Nucleus accumbens (tissue), 56 donors: ENCODE measurements at places on chromosomes 1 and 21.

DNA sequence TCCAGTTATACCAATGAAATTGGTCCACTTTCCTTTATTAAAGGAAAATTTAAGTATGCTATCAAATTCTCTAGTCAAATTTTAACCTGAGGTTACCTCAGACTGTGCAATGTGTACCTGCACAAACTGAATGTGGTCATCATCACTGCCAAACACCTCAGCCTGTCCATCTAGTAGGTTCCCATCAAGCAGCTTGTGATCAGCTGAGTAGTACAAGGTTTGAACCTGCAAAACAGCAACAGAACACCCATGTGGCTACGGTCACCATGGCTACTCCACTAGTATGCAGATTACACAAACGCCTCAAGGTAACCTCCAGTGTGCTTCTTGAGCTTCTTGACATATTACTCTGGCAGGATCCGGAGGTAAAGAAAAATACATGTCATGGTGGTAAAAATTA lies 11.6 kb downstream of the IVNS1ABP start:
- DNase-seq, result no peak

- no peak for DNase-seq
Observed at GRCh38 chr1:244211559-244211944, 160.5 kb downstream of the ZBTB18 start.

DNA sequence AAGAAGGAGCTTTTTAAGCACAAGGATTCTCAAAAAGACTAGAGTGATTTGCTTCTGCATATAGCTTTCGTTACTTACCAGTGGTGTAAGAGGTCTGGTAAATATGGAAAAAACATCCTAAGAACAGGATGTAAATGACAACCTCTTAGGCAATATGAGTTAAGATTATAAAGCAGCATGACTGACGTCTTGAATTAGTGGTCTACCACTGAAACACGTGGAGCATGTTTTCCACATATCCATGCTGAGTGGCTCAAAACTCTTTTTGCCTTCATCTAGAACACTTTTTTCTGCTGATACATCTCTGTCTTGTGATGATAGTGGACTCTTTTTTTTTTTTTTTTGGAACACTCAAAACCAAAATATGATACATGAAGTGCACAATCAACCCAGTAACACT lies 44.6 kb downstream of the RCAN1 start:
- no peak for DNase-seq

GRCh38 chr1:164644774-164645644 lies 86.0 kb downstream of the PBX1 start:
- no peak for DNase-seq

DNA sequence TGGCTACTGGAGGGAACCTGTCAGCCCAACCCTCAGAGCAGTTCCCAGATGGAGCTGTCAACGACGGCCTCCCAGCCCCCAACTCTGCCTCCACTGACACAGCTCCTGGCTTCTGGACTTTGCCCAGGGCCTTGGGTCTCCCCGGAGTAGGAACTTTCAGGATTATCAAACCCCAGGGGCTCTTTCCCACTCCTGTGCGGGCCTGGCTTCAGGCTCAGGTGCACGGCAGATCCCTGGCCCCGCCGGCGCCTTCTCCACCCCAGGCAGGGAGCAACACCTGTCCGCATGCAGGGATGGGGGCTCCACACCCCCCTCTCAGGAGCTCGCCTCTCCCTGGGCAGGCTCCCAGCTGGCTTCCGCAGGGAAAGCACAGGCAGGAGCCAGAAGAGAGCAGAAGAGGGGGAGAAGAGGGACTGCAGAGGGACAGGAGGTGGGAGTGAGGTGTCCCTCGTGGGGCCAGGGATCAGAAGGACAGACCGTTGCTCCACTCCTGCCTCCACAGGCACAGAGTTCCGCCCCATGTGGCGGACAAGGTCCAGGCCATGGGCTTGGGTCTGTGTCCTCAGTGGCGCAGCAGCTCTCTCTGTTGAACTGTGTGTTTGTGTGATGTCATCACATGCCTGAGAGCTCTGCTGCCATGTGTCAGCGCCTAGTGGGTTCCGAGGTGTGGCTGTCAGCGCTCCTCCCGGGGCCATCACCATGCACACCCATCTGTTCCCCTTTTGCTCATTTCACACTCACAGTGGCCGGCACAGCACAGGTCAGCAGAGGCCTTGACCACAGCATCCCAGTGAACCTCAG lies 107.7 kb downstream of the PDE9A start:
- no peak for DNase-seq

DNA sequence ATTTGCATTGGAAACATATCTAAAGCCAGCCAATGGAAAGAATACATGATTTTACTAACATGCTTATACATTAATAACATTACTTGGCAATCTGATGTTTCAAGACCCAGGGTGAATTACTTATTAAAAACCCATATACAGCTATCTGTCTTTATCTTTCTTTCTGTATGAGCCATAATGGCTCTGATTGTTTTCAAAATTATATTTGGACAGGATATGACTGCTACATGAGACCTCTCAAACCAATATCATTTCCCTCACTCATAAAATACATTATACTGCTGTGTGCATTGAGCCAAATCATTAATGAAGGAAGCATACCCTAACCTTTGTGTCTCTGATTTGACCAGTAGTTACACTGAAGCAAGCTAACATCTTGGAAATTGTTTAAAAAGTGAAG lies 205.9 kb upstream of the DPYD start:
- DNase-seq, result no peak

DNA sequence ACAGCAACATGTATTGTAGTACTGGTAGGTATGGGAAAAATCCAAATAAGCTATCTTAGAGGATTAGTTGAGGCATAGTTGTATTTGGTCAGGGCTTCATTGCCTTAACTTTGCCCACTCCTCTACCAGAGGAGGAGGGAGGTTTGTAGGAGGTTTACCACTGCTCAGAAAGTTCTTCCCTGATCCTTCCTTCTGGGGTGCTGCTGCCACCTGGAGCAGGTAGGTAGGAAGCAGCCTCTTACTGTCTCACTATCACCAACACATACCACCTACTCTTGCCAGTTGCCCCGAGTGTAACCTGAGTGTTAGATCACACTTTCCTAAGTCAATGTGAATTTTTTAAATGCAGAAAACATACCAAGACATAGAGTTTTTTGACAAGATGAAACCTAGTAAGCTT lies 24.1 kb upstream of the ZSWIM5 start:
- DNase-seq, result no peak

- no peak for DNase-seq
Observed at GRCh38 chr1:24921412-24921811, 8.7 kb downstream of the RUNX3 start.

DNA sequence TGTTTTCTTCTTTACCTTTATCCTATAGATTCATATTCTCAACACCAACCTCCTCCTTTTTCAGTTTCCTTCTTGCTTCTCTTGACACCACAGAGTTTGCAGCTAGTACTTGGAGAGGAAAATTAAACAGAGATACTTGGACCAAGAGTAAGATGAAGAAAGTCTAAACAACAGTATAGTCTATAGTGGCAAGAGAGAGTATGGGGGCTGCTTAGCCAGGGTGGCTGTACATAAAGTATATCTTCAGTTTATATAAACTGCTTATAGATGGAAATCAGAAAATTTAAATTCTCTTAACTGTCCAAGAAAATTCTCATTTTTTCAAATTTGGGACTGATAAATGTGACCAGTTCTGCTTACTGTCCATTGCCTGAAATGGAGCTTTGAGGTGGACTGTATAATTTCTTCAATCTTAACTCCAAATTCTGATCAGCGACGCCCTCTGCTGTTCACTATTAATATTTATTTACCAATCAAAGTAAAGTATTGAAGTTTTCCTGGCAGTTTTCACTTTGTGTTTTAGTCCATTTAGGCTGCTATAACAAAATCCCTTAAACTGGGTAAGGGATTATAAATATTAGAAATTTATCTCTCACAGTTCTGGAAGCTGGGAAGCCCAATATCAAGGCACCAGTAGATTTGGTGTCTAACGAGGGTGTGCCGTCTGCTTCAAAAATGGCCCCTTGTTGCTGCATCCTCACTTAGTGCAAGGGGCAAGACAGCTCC lies 14.8 kb upstream of the METTL18 start:
- DNase-seq, result no peak

- no peak for DNase-seq
Observed at GRCh38 chr1:182791281-182792179, 2.0 kb downstream of the NPL start.

DNA sequence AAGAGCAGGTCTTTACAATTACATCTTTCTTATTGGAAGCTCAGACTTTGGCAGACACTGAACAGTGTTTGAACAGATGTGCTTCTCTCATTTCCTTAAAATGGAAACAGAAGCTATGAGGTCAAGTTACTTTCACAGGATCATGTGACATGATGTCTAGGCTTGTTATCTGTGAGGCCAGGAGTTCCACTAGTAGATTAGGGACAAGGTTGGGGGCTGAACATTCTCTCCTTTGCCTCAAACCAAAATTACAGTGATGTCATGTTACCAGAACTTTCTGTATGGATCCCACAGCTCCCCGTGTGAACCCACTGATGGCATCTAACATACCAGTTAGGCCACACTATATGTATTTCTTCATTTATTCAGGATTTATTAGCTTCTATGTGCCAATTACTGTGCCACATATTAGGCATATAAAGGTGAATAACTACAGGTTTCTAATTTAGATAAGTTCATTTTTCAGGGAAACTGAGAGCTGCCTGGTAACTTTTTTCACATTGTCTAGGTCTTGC lies 6.0 kb downstream of the DYNLT5 start:
- no peak for DNase-seq

DNA sequence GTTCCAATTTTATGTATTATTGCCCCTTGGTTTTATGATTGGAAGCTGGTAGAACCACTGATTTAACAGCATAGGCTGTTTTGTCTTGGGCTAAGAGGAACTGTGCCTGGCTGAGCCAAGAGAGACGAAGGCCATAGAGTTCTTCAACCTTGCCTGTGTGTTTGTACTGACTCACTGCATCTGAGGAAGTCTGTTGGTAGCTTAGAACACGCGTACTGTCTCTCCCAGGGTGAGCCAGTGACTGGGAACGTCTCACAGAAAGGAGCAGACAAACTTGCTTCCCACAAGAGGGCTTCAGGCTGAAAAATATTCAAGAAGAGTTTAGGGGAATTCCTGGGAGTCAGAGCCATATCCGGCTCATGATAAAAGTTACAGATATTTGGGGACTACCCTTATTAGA lies 14.9 kb downstream of the TMEM51 start:
- DNase-seq, result no peak

GRCh38 chr1:119791377-119791776 lies 19.9 kb downstream of the REG4 start:
- DNase-seq, result no peak

- DNase-seq, result no peak
Observed at GRCh38 chr1:29835874-29836273, 599.6 kb downstream of the PTPRU start.

GRCh38 chr1:204923201-204923600 lies 52.5 kb downstream of the NFASC start:
- no peak for DNase-seq
